ENCODE measurements at places on chromosomes 2 and 18. TPM values are rescaled to one million over a fixed set of nuclear protein-coding genes. Genes with fewer than 3 reads are reported as not detected.
A peak's percentile ranks its signal among the peaks of the same experiment; 100 is the strongest.

- no peak overlapping the region for H3K4me3 ChIP-seq
- no peaks in the 10 kb centered on the region for H3K27me3 ChIP-seq
- no peaks in the 10 kb centered on the region for H3K36me3 ChIP-seq
- H3K27ac ChIP-seq: no peak overlapping the region
Observed at GRCh38 chr2:70922235-70923234, 13.2 kb upstream of the ATP6V1B1 start.

- H3K27me3 ChIP-seq: no peaks in the 10 kb centered on the region
- no peaks in the 10 kb centered on the region for H3K4me1 ChIP-seq
- H3K27ac ChIP-seq: no peak overlapping the region
- H3K36me3 ChIP-seq: no peaks in the 10 kb centered on the region
Observed at GRCh38 chr18:63218472-63218871, 101.1 kb downstream of the BCL2 start.

GRCh38 chr2:62738981-62739936 is 33.7 kb downstream of the EHBP1 start:
- no peak overlapping the region for H3K27ac ChIP-seq
- no peak overlapping the region for H3K4me3 ChIP-seq
- H3K4me1 ChIP-seq: peaks cover 3% of the 10 kb centered on the region
- no peaks in the 10 kb centered on the region for H3K36me3 ChIP-seq

The EMX1 gene
- not detected for total RNA-seq

GRCh38 chr2:112199188-112199587 is 55.7 kb downstream of the ZC3H8 start:
- no peak for DNase-seq
- no peaks in the 10 kb centered on the region for H3K27me3 ChIP-seq
- no peak overlapping the region for H3K4me3 ChIP-seq
- no peak overlapping the region for H3K27ac ChIP-seq

The IL1RN gene
- total RNA-seq: 15.2 TPM

The HOXD3 gene
- 1.1 TPM for total RNA-seq

GRCh38 chr2:61454383-61454782 is 16.5 kb downstream of the USP34 start:
- H3K27ac ChIP-seq: no peak overlapping the region
- DNase-seq: no peak
- H3K36me3 ChIP-seq: peaks cover 3% of the 10 kb centered on the region
- H3K4me1 ChIP-seq: no peaks in the 10 kb centered on the region
- H3K27me3 ChIP-seq: no peaks in the 10 kb centered on the region

The ALK gene
- total RNA-seq: 0.25 TPM

GRCh38 chr2:9392898-9393765 is 30.2 kb downstream of the ITGB1BP1 start:
- no peaks in the 10 kb centered on the region for H3K4me1 ChIP-seq
- H3K36me3 ChIP-seq: no peaks in the 10 kb centered on the region
- DNase-seq: peak; percentile 16

- H3K36me3 ChIP-seq: no peaks in the 10 kb centered on the region
- H3K4me3 ChIP-seq: no peak overlapping the region
- no peaks in the 10 kb centered on the region for H3K27me3 ChIP-seq
- peaks cover 40% of the 10 kb centered on the region for H3K4me1 ChIP-seq
- no peak for DNase-seq
- no peak overlapping the region for H3K27ac ChIP-seq
Observed at GRCh38 chr2:237312021-237312755, 101.8 kb downstream of the COL6A3 start.

DNA sequence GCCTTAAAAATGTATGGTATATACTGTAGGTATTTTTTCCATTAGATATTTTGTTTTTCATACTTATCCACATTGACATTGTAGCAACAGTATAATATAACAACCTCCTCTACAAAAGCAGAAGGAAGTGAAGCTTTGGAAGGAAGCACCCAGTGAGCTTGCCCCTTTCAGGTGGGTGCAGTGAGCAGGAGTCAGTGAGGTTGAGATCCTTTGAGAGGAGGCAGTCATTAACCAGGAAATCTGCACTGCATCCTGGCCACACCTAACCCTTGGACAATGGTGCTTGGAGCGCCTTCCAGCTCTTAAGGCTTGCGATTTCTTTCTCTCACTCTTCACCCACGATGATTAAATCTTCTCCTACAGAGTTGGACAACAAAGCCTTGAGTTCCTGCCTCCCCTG is 13.9 kb downstream of the IL37 start:
- H3K4me3 ChIP-seq: no peak overlapping the region
- no peak overlapping the region for H3K27ac ChIP-seq
- H3K4me1 ChIP-seq: no peaks in the 10 kb centered on the region
- H3K27me3 ChIP-seq: no peaks in the 10 kb centered on the region
- peak; percentile 73 for DNase-seq

The FBXO36 gene
- 6.3 TPM for total RNA-seq

The RIT2 gene
- not detected for total RNA-seq

The KIF5C gene
- total RNA-seq: 0.77 TPM

The ASB18 gene
- not detected for total RNA-seq

DNA sequence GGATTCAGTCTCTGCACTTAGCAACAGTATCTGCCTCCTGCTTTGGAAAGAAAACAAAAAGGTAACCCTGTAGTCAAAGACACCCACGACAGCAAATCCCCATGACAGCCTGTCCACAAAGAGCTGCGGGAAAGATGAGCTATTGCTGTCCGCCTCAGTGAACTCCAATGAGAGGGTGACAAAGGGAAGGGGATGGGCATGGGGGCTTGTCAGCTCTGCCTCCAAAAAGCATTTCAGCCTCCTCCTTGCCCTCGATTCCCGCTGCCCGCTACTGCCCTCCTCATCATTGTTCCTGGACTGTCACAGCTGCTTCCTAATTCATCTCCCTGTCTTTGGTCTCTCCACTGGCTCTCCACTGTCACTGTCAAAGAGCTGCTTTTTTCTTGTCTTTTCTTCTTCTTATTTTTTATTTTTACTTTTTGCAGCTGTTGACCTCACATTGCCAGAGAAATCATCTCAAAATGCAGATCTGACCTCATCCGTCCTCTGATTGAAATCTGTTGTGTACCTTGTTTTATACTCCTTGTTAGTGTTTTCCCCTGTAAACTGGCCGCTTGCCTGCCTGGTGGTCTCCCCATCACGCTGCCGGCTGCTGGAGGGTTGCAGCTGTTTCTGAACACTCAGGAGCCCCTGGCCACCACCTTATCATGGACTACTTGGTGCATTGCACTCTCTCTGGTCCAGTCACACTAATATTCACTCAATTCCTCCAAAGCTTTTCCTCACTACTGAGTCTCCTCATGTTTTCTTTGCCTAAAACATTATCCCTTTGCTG is 7.9 kb upstream of the E2F6 start:
- H3K27me3 ChIP-seq: no peaks in the 10 kb centered on the region
- no peak for DNase-seq
- H3K4me3 ChIP-seq: no peak overlapping the region
- H3K27ac ChIP-seq: no peak overlapping the region
- no peaks in the 10 kb centered on the region for H3K4me1 ChIP-seq
- H3K36me3 ChIP-seq: no peaks in the 10 kb centered on the region

DNA sequence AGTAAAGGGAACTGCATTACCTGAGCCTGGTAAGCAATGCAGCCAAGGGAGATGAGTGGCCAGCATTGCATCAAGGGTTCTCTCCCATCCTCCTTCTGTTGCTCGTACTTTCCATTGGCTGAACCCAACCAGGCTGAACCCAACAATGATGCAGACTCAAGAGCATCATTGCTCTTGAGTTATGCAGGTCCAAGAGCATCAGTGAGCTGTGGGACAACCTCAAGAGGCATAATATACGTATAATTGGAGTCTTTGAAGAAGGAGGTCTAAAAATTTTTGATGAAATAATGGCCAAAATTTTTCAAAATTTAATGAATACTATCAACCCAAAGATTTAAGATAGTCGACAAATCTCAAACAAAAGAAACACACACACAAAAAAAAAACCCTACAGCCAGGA is 213.0 kb downstream of the RNF152 start:
- no peaks in the 10 kb centered on the region for H3K27me3 ChIP-seq
- H3K27ac ChIP-seq: no peak overlapping the region
- no peak for DNase-seq
- H3K4me1 ChIP-seq: no peaks in the 10 kb centered on the region

- H3K27ac ChIP-seq: no peak overlapping the region
- H3K36me3 ChIP-seq: no peaks in the 10 kb centered on the region
- no peak overlapping the region for H3K4me3 ChIP-seq
- no peaks in the 10 kb centered on the region for H3K4me1 ChIP-seq
- DNase-seq: no peak
Observed at GRCh38 chr2:191428141-191428540, 182.9 kb downstream of the MYO1B start.

The KDSR gene
- total RNA-seq: 62.1 TPM
